ENCODE measurements at places on chromosomes 3 and 15. TPM values are rescaled to one million over a fixed set of nuclear protein-coding genes. Genes with fewer than 3 reads are reported as not detected.

DNA sequence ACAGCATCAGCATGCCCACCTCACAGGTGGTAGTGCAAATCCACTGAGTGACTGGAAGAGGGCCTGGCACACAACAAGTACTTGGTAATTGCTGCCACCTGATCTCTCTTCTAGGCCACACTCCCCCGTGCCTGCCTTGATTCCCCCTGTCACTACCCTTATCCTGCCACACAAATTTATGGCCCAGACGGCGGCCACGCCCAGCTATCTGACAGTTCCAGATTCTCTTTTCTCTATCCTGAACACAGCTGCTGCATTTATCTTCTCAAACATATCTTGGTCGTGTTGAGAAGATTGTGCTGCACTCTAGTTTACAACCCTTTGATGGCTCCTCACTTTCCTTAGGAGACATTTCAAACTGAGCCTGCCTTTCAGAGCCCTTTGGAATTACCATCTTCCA is 585.2 kb downstream of the NTRK3 start:
- DNase-seq, result no peak

DNA sequence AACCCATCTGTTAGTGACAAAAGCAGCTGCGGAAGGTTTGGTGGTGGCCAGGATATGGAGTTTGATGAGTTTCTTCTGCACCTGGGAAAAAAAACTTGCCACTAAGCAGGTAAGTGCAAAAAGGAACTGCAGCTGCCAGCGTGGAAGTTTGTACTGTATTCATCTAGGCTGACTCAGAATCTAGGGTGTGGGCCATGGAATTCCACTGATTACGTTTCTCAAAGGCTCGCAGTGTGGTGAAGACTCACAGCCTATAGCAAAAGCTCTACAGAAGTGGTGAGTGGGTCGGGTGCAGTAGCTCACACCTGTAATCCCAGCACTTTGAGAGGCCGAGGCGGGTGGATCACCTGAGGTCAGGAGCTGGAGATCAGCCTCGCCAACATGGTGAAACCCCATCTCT is 334.6 kb upstream of the GRM7 start:
- no peak for DNase-seq

- no peak for DNase-seq
Observed at GRCh38 chr3:9194509-9195184, 54.8 kb downstream of the SRGAP3 start.

The TEX9 gene
- polyA plus RNA-seq, result 29.1 TPM

DNA sequence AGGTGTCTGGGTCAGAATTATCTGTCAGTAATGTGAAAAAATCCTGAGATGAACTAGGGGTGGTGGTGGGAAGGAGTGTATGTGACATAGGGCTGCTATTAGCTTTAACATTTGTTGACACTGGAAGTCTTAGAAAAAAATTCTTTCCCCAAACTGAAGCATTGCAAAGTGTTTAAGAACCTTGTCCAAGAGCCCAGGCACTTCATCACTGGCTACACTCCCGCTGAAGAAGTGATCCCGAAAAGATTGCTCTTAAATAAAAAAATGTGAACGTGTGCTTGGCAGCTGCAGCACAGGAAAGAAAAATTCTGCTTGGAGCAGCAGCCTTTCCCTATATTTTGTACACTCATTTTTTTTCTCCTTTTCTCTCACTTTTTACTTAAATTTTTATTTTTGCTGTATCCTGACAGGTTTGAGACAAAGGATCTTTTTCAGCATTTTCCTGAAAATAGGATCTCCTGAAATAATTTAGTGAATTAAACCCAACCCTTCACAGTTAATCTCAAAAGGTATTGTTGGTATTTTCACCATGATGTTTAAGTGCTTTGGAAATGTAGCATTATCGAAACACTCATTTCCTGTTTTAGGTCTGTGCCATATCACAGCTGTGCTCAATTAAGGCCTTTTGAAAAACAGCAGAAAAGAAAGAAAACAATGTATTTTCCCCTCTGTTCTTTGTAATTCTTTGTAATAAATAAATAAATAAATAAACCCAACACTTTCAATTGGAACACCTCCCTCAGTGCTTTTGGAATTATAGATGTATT is 477.6 kb downstream of the ZNF385D start:
- no peak for DNase-seq

The TIMP4 gene
- 0.86 TPM for polyA plus RNA-seq

DNA sequence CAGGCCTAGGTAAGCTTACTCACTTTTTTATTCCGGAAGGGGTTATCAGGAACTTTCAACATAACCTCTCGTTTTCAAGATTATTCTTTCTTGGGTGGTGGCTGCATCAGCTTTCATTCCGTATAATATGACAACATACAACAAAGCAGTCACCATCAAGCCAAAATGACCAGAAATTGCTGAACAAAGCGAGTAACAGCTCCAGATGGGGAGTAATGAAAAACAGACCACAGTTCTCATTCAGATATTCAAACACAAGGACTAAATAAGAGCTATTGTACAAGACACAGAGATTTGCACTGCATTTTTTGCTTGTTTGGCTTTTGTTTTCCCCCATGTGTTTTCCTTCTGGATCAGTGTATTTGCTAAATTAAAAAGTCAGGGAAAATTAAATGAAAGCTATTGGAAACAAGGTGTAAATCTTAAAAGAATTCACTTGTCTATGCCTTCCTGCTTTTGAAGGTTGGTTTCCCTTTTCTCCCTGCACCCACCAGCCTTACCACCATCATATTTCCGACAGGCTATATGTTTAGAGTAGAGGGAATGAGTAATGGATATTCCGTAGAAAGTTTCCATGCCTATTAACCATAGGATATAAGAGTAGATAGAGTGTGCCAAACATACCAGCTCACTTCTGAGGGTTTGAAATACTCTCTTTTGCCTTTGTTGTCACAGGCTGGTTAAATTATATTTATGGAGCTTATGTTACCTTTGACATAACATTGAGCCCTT is 213.6 kb downstream of the RBMS3 start:
- no peak for DNase-seq

DNA sequence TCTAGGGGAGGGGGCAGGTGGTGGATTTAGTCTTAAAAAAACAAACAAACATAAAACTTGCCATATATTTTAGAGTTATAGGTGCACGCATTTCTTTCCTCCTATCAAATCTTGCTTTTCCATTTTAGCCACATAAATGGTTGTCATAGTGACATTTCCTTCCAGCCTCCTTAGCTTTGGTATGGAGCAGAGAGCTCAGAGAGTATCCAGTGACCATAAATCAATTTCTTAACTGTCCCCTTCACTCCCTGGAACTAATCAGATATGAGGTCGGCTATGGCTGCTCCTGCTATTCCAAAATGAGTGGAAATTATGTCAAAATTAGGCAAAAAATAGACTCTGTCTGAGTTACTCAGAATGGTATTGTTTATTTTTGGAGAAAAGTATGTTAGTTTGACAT is 164.5 kb downstream of the EBLN2 start:
- DNase-seq, result peak; percentile 54

DNA sequence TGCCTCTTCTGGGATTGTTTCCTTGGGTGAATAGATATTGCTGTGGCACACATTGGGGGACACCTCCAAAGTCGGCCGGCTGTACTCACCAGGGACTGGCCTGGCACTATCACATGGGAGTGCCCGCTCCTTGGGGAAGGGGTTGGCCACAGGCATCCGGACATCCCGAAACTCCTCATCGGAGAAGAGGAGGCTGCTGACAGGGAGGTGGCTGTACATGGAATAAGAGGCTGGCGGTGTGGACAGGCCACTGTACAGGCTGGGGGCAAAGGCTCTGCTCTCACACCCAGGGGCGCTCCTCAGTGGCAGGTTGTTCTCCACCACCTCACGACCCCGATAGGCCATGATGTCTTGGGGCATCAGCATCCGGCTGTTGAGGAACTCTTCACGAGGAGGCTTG is 15.7 kb downstream of the BCL6 start:
- DNase-seq, result no peak

DNA sequence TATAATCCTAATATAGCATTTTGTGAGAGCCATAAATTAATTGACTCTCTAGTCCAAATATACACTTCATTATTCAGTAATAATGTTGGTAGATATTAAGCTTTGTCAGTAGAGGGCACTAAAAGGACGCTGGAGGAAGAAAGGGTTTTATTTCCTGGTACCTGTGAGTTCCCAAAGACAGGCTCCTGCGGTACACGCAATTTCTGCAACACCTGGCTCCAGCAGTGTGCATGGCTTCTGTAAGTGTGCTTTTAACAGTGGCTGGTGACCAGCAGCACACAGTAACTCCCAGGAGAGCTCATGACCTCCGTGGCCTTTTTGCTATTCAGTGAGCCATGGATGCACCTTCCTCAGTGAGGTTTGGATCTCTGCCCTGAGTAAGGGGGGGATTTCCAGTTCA is 338.3 kb upstream of the ZNF385D start:
- DNase-seq, result peak; percentile 12

GRCh38 chr3:185992831-185993374 is 55.1 kb upstream of the TRA2B start:
- no peak for DNase-seq

GRCh38 chr3:51501833-51502561 is 2.2 kb upstream of the DCAF1 start:
- DNase-seq, result peak; percentile 65

GRCh38 chr3:176974279-176974678 is 223.0 kb downstream of the TBL1XR1 start:
- no peak for DNase-seq

The HOMER2 gene
- polyA plus RNA-seq, result 31.9 TPM

The IMPG2 gene
- polyA plus RNA-seq, result 0.37 TPM

The TMA7 gene
- 250 TPM for polyA plus RNA-seq

The EOGT gene
- 12.6 TPM for polyA plus RNA-seq

DNA sequence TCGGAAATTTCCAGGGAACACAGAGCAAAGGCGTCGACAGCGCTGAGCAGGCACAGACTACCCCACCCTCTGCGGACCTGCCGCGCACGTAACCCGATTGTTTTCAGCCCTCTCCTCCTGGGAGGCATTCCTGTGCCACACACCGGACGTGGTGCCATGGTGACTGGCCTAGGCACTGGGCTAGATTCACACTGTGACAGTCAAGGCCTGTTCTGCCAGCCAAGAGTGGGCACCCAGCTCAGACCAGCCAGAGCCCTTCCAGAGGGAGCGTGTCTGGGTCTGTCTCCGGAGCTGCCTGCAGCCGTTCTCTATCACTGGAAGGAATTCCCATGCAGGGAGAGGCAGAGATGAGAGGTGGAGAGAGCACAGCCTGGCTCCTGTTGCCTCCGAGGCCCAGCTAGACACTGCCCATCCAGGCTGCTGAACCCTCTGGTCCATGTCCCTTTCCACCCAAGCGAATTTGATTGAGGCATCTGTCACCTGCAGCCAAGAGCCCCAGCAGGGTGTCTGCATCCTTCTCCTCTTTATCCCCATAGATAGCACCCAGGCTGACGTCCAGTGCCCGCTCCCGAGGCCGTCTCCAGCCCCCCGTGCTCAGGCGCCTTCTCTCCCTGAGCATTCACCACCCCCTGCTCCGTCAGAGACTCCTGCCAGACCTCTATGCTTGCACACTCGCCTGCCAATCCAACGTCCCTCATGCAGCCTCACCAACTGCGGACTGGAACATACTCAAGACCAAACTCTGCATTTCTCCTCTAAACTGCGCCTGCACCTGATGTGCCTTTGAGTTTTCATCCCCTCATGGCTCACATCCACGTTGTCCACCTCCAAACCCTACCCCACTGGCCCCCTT is 267.5 kb downstream of the OCA2 start:
- no peak for DNase-seq

- DNase-seq, result no peak
Observed at GRCh38 chr3:134908271-134908670, 113.2 kb downstream of the EPHB1 start.

DNA sequence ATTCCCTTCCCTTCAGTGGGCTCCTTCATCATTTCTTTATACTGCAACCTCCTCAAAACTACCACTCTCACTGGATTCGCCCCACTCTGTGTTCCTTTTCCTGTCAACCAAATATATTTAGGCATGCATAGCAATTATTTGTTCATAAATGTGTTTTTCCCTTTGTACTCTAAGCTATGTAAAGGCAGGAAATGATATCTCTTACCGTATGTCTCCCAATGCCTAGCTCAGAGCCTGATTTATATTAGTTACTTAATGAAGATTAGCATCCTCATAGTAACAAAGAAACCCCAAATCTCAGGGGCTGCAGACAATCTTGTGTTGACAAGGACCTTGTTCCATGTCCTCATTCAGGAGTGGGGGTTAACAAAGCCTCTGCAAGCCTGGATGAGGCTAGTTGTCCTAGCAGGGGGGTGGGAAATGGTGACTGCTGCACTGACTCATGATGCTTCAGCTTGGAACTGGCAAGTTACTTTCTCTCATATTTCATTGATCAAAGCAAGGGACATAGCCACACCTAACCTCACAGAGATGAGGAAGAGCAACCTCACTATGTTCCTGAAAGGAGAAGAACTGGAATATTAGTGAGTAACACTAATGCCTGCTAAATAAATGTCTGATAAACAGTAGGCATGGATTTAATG is 15.2 kb downstream of the PHLDB2 start:
- DNase-seq, result no peak

The ZNF502 gene
- 12.3 TPM for polyA plus RNA-seq

DNA sequence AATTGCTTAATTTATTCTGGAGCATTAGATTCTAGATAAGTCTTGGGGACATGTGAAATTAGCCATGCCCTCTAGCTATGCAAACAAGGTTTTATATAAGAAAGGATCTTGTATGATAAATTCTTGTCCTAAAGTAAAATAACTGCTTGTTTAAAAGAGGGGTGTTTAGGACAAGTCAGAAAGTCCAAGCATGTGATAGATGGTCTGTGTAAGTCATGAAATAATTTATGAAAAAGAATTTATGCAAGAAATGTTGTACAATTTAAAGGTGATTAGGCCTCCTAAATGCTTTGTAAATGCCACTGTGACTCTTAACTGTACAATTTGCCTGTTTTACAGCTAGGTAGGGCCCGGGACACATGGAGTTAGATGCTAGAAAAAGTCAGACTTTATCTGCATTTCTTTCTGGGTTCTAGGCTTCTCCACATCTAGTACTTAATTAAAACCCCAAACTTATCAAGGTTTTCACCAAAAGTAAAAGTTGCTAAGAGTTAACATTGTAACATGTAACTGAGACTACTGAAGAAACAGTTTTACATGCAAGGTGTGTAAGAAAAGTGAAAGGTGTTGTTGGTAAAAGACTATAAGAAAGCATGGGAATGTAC is 13.2 kb downstream of the LINS1 start:
- DNase-seq, result no peak

The MYZAP gene
- polyA plus RNA-seq, result 6.8 TPM
